ENCODE measurements at places on chromosomes 4 and X.
A peak's percentile ranks its signal among the peaks of the same experiment; 100 is the strongest.

GRCh38 chr4:89364541-89364940 is 56.9 kb upstream of the GPRIN3 start:
- DNase-seq = no peak

DNA sequence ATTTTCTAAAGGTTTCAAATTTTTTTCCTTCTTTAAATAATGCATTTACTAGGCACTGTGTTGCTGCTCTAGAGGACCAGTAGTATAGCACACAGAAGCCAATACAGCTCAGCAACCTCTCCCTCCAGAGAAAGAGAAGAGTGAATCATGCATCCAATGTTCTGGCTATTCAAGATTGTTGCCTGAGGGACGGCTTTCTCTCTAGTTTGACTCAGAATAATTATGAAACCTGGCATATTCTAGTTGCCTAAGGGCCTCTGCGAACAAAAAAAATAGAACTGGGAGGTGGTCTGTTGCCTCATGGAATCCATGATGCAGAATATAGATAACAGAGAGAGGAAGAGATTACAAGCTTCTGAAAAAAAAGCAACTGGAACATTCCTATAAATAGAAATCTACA is 1233.3 kb upstream of the PABPC4L start:
- no peak for DNase-seq

GRCh38 chr4:3871181-3871852 is 105.1 kb downstream of the ADRA2C start:
- DNase-seq = peak; percentile 91

DNA sequence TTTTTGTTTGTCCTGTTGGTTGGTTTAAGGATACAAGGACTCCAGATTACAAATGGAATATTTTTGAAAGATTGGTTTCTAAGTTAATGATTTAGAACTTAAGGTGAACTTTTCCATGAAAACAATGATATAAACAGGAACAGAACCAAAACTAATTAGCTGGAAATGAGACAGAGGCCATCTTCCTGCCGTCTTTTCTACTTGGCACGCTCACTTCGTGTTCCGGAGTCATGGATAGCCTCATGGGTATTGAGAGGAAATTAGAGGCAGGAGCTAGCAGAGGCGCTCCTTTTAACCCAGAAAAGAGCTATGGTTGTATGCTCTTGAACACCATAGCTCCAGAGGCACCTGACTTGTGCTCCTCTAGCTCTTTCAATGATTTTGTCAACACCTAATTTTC is 2.4 kb downstream of the FAM241A start:
- no peak for DNase-seq
